ENCODE measurements at places on chromosomes 13 and 19.

GRCh38 chr13:38462605-38463004, 113.0 kb downstream of the UFM1 start:
- no peak for DNase-seq

- DNase-seq, result no peak
Observed at GRCh38 chr19:3186160-3186688, 494 bp downstream of the NCLN start.

GRCh38 chr13:34696296-34696695, 245.8 kb upstream of the NBEA start:
- DNase-seq, result no peak

DNA sequence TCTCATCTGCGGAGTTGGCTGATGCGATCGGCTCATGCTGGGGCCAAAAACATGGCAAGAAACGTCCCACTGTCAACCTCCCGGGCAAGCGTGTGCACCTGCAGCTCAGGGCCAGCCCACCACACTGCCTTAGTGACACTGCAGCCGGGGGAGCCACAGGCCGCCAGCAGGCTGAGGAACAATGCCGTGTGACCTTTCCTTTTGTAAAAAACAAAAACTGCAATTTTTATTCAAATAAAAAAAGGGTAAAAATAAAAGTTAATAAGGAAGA, 18.8 kb upstream of the TMEM255B start:
- no peak for DNase-seq

DNA sequence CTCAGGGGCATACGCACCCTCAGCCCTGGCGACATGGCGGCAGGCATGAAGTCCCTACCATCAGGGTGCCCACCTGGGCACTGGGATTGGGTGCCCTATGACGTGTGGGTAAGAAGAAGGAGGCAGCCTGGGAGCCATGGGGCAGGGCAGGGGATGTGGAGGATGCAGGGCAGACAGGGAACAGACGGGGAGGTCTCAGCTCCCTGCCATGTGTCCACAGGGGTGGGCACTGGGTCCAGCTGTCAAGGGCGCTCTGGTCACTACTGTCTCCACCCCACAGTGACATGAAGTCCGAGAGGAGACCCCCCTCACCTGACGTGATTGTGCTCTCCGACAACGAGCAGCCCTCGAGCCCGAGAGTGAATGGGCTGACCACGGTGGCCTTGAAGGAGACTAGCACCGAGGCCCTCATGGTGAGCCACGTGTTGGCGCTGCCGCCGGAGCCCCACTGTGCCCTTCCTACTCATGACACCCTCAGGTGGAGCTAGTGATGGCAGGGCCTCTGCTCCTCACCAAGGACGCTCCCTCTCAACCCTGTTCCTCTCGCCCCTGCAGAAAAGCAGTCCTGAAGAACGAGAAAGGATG, 23.2 kb downstream of the TSSK6 start:
- DNase-seq, result no peak

GRCh38 chr13:25064396-25064795, 31.5 kb upstream of the PABPC3 start:
- DNase-seq, result no peak

- no peak for DNase-seq
Observed at GRCh38 chr13:110047496-110047895, 259.5 kb downstream of the COL4A1 start.

DNA sequence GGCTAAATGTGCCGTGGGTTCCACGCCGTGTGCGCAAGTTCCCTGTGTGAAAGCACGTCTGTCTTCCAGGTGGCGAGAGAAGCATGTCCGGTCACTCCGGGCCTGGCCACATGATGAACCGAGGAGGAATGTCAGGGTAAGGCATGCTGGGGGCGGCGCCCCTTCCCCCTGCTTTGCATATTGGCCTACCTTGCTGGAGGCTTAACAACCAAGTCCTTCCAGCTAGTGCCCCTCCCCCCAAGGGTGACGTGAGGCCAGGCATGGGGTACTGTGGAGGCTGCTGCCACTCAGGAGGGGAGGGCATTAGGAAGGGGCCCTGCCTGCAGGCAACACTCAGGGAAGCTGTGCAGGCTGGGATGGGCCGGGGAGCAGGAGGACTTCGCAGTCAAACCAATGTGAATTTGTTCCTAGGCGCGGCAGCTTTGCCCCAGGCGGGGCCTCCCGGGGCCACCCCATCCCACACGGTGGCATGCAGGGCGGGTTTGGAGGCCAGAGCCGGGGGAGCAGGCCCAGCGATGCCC, 12.5 kb downstream of the MICOS13 start:
- no peak for DNase-seq

- no peak for DNase-seq
Observed at GRCh38 chr19:35666251-35666913, at the start of gene UPK1A. Gene UPK1A, plus strand, starts transcription at chr19:35666517. Its CDS starts 296 bp downstream, at chr19:35666813.

- DNase-seq, result no peak
Observed at GRCh38 chr13:102968572-102969228, 97.5 kb downstream of the SLC10A2 start.

DNA sequence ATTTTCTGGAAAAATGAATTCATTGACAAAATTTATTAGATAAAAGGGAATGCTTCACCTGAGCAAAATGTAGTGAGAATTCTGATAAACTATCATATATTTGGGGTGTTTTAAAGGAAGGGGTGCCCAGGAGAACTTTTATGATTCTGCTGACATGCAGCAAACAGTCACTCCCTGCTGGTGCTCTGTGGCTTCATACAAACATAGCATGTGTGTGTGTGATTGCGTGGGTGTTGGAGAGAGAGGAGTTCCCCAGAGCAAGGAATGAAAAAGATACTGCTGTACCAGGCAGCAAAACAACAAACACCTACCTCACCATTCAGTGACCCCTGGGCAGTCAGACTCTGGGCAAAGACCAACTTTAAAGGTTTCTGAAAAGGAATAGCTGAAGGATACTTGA, 546.7 kb downstream of the RFC3 start:
- DNase-seq, result no peak

- DNase-seq, result no peak
Observed at GRCh38 chr13:83248751-83249150, 633.5 kb downstream of the SLITRK1 start.

GRCh38 chr19:47615714-47616113, 6.8 kb downstream of the BICRA start:
- no peak for DNase-seq

DNA sequence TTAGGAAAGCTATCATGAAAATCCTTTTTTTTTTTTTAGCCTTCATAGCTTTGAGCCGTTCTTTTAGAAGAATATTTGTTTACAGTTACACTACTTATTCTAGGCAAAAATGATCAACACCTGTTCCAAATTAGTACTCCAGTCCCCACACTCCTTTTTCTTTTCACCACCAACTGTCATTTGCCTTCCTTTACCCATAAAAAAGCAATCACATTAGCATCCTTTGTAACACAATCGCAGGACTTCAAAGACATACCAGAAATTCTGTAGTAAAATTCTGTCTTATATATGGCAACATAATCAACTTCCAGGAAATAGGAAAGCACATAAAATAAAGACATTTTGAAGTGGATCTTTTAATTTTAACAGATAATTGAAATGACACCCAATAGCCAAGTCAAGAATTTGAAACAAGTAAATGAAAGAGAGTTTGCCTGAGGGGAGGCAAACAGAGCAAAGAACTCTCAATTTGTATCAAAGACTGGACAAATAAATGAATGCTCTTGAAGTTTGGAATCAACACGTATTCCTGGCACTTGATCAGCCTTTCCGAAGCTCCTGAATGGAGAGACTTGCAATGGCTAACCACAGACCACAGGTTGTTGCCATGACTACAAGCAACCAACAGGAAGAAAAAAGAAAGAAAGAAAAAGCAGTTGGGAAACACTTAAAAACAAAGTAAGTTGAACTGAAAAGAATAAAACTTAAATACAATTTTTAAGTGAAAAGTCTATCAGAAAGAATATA, 206.8 kb downstream of the PCDH9 start:
- no peak for DNase-seq

DNA sequence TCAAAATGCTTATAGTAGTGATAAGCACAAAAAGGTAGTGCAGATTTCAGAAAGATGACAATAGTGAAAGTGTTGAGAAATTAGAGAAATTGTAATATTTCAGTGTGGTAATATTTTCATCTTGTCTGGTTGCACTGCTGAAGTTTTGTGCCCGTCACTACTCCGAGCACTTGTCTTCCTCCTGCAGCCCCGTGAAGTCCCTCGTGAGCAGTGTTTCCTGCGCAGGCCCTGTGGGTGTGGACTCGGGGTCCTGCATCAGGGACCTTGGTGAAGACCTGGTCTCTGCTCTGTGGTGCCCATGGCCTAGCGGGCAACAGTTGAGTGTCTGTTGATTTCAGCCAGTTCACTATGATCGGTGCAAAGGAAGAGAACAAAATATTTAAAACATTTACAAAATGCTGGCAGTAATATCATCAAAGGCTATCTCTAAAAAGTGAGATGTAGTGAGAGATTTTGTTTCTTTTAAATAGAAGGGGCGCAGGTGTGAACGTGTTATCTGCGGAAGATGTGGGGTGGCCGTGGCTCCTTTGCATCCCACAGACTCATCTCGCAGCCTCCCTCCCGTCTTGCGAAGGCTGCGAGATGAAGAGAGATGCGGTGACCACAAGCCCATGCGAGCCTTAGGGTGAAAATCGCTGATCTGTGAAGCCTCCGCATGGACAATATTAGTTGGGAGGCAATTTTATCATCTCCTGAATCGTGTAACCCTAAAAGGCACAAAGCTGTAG, 27.7 kb upstream of the DCUN1D2 start:
- no peak for DNase-seq

DNA sequence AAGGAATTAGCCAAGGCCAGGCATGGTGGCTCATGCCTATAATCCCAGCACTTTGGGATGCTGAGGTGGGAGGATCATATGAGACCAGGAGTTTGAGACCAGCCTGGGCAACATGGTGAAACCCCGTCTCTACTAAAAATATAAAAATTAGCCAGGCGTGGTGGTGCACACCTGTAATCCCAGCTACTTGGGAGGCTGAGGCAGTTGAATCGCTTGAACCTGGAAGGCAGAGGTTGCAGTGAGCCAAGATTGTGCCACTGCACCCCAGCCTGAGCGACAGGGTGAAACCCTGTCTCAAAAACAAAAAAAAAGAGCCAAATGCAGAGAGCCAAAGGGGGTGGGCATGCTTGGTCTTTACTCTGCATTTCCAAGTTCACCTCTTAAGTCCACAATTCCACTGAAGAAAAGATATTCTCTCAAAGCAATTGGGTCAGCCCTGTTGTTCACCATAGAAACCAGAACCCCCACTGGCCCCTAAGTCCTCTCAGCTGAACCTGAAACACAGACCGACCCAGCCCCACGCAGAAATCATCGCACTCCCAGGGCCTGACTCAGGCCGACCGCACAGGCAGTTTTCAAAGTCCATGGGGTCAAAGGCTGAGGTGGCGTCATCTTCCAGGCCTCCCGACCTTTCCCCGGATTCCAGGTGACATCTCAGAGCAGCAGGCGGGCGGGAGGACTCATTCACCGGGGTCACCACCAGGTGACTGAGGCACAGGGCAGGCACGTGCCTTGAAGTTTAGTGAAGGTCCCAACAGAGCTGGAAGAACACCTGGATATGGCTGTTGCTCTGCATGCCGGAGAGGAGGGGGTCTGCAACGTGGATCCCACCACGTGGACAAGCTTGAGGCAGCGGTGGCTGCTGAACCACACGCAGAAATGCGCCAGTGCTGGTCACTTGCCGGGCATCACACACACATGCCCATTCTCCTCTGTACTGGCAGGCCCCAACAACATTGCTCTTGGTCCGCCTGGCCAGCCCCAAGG, 33.1 kb downstream of the SLC25A42 start:
- no peak for DNase-seq

- DNase-seq, result peak; percentile 91
Observed at GRCh38 chr13:67230404-67231288, 510 bp upstream of the PCDH9 start.

DNA sequence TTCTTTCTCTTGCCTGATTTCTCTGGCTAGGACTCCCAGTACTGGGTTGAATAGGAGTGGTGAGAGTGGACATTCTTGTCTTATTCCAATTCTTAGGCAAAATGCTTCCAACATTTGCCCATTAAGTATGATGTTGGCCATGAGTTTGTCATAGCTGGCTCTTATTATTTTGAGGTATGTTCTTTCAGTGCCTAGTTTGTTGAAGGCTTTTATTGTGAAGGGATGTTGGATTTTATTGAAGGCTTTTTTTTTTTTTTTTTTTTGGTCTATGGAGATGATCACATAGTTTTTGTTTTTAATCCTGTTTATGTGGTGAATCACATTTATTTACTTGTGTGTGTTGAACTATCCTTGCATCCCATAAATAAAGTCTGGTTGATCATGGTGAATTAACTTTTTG, 19.8 kb downstream of the NHLRC3 start:
- no peak for DNase-seq

- DNase-seq, result no peak
Observed at GRCh38 chr19:4134351-4134750, 10.4 kb upstream of the MAP2K2 start.

GRCh38 chr19:53555352-53555751, 17.4 kb downstream of the ZNF331 start:
- no peak for DNase-seq

- no peak for DNase-seq
Observed at GRCh38 chr13:34748073-34748472, 194.0 kb upstream of the NBEA start.

DNA sequence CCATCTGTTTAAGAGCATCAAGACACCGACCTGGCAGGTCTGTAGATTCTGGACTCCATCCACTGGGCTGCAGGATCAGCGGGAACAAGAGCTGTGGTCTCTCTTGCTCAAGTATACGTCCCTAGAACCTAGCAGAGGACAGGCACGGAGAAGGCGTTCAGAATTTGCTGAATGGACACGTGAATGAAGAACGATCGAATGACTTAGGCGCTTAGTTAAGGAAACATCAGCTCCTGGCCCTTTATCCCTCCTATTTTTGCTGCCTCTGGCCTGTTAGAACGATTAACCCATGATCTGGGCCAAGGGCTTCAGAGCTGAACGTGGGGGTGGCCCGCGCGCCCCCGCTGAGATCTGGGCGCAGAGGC, 953 bp downstream of the DZIP1 start:
- no peak for DNase-seq

DNA sequence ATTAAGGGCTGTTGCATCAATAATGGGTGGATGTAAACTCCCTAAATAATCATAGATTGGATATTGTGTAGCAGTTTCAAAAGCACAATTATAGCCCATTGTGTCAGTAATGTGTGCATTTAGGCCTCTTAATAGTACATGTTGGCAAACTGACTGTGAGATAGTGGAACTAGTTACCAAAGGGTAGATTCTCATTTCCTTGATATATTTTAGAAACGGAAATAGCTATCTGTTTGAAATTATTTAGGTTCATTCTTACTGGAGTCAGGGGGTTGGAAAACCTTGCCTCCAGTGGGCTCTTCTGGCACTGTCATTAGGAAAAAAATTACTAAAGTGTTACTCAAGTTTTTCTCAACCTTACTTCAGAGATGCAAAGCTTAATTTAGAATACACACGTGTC, 1074.9 kb downstream of the PCDH17 start:
- no peak for DNase-seq

- DNase-seq, result no peak
Observed at GRCh38 chr13:102191951-102192502, 209.8 kb downstream of the FGF14 start.

DNA sequence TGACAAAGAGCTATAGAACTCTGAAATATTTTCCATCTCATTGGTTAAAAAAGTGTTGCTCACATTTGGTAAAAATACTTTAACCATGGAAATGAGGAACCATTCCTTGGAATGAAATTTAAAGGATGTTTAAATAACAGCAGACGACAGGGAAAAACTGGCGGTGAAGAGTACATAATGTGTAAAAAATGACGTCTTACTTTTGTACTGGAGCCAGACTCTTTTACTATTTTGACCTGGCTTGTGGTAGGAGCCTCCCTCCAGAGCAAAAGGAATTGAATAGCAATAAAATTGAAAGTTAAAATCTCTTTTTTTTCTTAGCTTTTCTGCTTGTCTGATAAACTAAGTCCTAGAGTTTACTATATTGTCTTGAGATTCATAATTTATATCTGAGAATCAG, 426.2 kb upstream of the KLHL1 start:
- no peak for DNase-seq

All from NCI-H1694 treated with DMSO at 0.1 percent for 48 hours (cell line).